ENCODE measurements at places on chromosomes 11 and 22. TPM values are rescaled to one million over a fixed set of nuclear protein-coding genes. Genes with fewer than 3 reads are reported as not detected.
A peak's percentile ranks its signal among the peaks of the same experiment; 100 is the strongest.

Gene GSTT2B
- 39.7 TPM for polyA plus RNA-seq

DNA sequence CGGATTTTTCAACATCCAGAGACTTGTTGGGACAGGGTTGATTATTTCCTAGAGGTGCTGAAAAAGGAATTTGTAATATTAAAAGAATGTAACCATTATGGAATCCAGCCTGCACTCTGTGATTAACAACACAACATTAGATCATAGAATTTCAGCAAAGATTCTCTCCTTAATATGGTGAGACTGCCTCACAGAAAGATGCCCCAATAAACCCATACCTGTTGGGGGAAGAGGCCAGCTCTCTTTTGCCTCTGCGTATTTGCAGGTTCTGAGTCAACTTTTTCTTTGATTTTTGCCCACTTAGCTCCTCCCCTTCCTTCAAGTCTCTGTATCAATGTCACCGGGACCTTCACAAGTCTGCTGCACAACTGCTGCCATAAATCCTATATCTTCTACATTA is 12.4 kb upstream of the MTMR3 start:
- no peak for DNase-seq

Gene CENATAC
- polyA plus RNA-seq, result 11.4 TPM

- no peak for DNase-seq
Observed at GRCh38 chr11:120137187-120137610, 714 bp downstream of the TRIM29 start.

- no peak for DNase-seq
Observed at GRCh38 chr11:6650980-6651379, 4.6 kb downstream of the DCHS1 start.

- peak; percentile 47 for DNase-seq
Observed at GRCh38 chr11:102144357-102145355, 34.4 kb downstream of the YAP1 start.

Gene NRGN
- polyA plus RNA-seq, result 3.4 TPM

GRCh38 chr22:48044487-48045060 is 1282.1 kb downstream of the TBC1D22A start:
- no peak for DNase-seq

GRCh38 chr11:102317099-102317767 is at the start of gene BIRC3:
TSS of gene BIRC3 (plus strand) at chr11:102317484. CDS start at chr11:102324510, 7,026 bp downstream.
- DNase-seq, result peak; percentile 80

- peak; percentile 41 for DNase-seq
Observed at GRCh38 chr11:61297746-61298145, 2.6 kb upstream of the VWCE start.

Gene CACNA1I
- polyA plus RNA-seq, result not detected

DNA sequence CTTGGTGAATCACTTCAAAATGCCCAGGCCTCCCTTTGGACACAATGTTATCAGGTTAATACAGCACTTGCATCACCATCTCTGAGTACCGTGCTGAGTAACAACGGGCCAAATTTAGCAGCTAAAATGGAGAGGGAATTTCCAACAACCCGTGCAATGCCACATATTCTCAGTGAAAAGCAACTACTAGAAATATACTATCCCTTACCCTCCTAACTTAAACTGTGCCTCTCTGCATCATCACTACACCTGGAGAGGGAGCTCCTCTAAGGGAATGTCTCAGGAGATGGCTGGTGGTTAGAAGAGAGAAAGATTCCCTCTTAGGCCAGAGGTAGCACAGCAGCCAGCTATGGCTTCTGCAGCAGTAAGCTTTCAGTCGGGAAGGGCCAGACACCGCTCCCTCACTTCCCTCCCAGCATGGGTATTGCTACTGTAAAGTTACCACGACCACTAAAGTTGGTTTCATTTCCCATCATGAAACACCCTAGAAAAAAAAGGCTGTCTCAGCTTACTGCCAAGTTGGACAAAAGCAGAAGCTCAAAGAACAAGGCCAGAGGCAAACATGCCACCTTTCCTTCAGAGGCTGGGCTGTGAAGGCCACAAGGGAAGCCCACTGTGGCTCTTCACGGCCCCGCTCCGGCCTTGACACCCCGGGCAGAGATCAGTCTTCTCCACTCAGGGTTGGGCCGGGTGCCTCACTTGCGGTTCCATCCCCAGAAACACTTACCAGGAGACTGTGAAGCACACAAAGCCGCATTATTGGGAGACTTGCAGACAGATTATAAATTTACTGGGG is 3.9 kb downstream of the MAML2 start:
- DNase-seq, result no peak

GRCh38 chr11:70944636-70945035 is 307.7 kb downstream of the SHANK2 start:
- DNase-seq, result no peak

DNA sequence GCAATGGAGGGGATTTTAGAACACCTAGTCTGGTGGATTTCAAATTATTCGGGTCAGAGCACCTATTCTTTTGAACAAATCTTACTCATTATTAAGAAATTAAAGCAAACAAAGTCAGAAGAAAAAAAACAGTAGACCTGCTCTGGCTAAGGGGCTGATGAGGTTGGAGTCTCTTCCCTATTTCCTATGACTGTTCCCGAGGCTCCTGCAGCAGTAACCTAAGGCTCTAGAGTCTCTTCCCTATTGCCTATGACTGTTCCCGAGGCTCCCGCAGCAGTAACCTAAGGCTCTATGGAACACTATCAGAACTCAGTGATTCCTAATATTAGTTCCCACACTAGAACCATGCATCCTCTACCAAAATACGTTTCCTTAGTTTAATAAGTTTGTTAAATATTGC is 607.9 kb downstream of the NTM start:
- no peak for DNase-seq

Gene PGA5
- polyA plus RNA-seq, result 2.1 TPM

Gene PDGFB
- 0.12 TPM for polyA plus RNA-seq

GRCh38 chr11:104799251-104799650 is 99.0 kb downstream of the CASP12 start:
- DNase-seq, result no peak

DNA sequence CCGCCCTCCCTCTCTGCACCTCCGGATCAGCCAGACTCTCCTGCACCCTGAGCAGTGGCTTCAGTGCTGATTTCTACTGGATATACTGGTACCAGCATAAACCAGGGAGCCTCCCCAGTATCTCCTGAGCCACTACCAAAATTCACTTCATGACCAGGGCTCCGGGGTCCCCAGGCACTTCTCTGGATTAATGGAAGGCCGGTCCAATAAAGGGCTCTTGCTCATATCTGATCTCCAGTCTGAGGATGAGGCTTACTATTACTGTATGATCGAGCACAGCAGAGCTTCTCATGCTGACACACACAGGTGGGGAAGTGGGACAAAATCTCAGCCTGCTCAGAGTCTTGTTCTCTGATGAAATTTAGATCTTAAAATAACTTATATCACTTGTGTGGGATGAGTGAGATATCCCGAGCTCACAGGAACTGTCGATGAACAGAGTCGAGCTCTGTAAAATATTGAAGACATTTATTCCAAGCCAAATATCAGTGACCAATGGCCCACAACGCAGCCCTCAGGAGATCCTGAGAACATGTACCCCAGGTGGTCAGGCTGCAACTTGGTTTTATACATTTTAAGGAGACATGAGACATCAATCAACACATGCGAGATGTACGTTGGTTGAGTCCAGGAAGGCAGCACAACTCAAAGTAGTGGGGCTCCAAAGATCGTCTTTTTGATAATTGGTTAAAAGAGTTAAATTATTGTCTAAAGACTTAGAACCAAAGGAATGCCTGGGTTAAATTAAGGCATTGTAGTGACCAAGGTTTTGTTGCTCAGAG is 93.0 kb upstream of the TOP3B start:
- no peak for DNase-seq

Gene CHRM1
- polyA plus RNA-seq, result not detected

Gene MRGPRE
- not detected for polyA plus RNA-seq

Gene APOL5
- polyA plus RNA-seq, result 0.07 TPM

Gene CHADL
- polyA plus RNA-seq, result 0.24 TPM

Gene FIBP
- 126 TPM for polyA plus RNA-seq

Gene ST14
- not detected for polyA plus RNA-seq

Gene OR51B5
- polyA plus RNA-seq, result 0.56 TPM

- no peak for DNase-seq
Observed at GRCh38 chr11:121131656-121132055, 30.6 kb downstream of the TECTA start.

Gene APOL3
- polyA plus RNA-seq, result 4.2 TPM

DNA sequence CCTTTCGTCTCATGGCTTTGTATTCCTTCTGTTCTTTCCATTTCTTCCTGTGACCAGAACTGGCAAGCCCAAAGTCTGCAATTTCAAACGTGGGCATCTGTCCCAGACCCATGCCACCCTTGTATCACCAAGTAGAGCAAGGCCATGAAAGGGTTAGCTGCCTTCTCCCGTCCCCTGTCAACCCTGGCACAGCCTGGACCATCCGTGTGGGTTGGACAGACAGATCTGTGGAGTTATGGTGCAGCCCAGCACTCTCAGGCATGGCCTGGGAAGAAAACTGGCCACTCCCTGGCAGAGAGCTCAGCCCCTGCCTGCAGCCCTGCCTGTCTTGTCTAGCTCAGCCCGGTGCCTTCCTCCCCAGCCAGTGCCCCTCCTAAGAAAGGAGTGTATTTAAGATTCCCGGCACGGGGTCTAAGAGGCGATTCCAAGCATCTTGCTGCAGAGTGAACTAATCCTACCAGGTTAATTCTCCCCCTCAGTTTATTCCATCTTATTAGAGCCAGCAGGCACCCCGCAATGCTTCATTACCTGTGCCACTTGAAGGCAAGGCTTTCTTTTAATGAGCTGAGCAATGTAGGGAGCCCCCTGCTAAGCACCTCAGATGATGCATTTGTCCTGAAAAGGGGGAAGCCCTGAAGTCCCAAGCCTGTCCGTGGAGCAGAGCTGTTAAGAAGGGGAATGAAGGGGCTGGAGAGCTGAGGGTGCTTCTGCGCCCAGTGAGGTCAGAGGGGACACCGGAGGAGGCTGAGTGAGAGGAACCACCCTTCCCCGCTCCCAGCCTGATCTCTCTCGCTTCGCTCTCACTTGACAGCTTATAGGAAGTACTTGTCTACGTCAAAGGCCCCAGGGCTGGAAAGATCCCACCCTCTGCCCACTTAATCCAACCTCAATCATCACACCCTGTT is 130.6 kb downstream of the SPATA19 start:
- no peak for DNase-seq

DNA sequence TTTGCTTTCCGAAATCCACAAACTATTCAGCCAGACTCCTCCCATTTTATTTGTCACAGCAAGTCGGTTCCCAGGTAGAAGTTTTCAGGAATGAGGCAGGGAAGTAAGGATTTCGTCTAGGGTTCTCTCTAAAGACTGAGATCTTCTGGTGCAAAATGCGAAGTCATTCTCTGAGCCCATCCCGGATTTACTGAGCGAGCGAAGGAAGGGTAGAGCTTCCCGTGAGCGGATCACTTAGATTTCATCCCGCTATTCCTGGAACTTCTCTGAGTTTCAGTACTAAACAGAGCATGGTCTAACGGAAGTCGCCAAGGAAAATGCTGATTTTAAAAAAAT is 3.1 kb upstream of the CALCA start:
- no peak for DNase-seq

DNA sequence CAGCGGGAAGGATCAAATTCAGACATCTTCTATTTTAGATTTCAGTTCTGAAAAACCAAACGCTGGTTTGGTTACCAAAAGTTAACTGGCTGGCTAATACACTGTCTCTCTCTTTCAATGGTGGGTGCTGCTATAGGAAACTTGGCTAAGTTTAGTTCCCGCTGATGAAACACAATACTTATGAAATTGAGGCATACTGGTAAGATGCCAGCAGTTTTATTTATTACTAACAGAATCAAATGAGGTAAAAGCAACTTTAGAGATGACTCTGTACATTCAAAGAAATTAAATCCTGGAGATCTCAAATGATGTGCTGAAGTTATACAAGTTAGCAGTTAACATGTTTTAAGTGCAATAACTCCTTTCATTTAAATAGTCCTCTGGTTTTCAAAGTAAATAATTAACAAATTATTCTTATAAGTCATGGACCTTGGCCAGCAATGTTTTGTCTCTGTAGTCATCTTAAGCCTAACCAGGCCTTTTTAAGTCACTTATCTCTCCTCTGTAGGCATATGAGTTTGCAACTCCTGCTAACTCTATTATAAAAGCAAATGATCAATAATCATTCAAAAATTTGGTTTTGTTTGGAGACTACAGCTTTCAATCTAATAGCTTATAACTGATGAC is 54.8 kb downstream of the PAK1 start:
- no peak for DNase-seq

GRCh38 chr11:70137383-70137782 is 59.3 kb downstream of the ANO1 start:
- no peak for DNase-seq

- no peak for DNase-seq
Observed at GRCh38 chr22:40694411-40694810, 15.1 kb downstream of the MCHR1 start.

- no peak for DNase-seq
Observed at GRCh38 chr11:129226207-129226798, 34.2 kb upstream of the ARHGAP32 start.

Gene KCNQ1OT1
- 0.42 TPM for polyA plus RNA-seq

DNA sequence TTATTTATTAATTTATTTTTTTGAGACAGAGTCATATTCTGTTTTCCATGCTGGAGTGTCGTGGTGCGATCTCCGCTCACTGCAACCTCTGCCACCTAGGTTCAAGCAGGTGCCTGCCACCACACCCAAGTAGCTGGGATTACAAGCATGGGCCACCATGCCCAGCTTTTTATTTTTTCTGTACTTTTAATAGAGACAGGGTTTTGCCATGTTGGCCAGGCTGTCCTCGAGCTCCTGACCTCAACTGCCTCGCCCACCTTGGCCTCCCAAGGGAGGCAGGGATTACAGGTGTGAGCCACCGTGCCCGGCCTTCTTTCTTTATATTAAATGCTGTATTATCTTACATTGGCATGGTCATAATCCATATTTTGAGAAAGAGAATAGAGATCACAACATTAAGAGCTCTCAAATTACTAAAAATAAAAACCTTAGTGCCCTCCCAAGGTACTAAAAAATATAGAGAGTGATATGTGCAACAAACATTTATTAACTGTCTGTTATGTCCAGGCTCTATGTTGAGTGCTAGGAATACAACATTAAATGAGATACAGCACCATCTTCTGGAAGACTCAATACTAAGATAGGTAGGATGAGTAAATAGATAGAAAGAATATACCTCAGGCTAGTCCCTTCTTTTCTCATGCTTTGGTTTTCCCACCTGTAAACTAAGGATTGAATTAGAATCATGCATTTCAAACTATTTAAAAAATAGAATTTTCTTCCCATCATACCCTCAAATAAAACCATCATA is 84.1 kb downstream of the BBOX1 start:
- DNase-seq, result no peak

DNA sequence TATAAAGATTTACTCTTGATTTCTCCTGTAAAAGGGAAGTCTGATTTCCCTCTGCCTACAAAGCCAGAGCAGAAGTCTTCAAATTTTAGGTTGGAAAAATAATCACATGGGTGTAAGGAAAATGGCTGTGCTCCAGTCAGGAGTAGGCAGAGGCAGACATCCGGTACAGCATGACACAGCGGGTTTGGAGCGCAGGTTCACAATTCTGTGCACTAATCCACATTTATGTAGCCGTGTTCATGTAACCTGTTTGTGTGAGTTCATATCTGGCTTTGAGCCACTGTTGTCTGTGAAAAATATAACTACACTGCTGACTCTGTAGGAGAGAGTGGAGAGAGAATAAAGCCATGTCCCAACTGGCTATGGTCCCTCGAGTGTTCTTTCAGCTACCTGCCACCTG is 248.0 kb downstream of the CASP12 start:
- DNase-seq, result no peak

GRCh38 chr11:96390488-96390792 is 627 bp downstream of the JRKL start:
- DNase-seq, result no peak

GRCh38 chr11:13029872-13030271 is 20.8 kb downstream of the RASSF10 start:
- no peak for DNase-seq

GRCh38 chr11:24246715-24247114 is 250.1 kb upstream of the LUZP2 start:
- no peak for DNase-seq

Gene GPR83
- 0.02 TPM for polyA plus RNA-seq

All from AG04450 (cell line).